CD4-positive, alpha-beta T cell treated with Interleukin-17A for 4 hours (primary cell): ENCODE measurements at places on chromosomes 6 and 20.

DNA sequence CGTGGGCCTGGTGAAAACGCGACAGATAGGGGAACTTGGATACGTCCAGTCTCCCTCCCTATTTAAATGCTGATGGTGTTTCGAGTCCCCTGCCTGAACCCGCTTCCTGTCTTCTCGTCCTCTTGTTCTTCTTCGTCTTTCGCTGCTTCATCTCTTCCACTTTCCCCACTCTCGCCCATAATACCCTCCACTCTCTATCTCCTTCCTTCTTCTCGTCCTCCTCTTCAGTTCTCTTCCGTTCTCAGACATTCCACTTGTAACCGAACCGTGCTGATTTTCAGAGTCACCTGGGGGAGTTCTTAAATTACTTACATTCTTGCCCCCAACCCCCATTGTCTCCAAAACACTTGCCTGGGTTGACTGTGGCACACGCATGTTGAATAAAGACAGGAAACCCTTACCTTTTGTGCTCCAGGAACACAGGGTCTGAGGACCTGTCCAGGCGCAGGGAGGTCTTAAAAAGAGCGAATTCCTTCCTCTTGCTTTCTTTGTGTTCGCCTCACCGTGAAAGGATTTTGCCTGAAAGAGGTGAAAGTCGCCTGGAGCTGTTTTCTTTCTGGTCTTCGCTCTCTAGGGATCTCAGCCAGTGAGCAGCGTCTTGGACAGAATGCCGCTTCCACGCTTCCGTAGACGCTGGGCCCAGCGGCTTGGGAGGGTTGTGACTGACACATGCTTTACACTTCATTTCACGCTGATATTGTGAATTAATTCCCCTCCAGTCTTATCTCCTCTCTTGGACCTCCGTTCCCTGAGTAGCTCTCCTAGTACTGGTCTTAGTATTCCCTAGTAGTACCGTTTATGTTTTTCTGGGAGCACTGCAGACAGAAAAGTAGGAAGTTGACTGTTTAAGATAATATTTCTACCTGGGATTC is 184.0 kb downstream of the GPX5 start:
- DNase-seq: no peak

GRCh38 chr6:20640181-20640580 is 105.9 kb downstream of the CDKAL1 start:
- DNase-seq: no peak

GRCh38 chr6:36805917-36806316 is 33.3 kb downstream of the CPNE5 start:
- DNase-seq: no peak

DNA sequence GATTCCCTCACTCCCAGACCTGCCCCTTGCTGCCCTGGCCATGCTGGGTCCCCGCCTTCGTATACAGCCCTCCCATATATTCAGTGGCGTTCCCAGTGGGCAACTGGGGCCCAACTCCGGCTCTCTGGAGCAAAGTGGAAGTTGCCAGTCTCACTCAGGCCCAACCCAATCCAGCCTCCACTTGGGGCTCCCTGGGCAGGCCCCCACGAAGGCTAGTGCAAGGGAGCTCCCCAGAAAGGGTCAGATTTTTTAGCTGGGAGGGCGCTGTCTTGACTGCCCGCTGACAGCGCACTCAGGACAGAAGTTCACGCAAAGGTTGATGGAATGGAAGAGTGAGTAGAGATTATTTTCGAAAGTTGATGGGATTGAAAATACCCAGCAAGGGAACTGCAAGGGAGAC is 5.9 kb downstream of the TP53TG5 start:
- DNase-seq: no peak

DNA sequence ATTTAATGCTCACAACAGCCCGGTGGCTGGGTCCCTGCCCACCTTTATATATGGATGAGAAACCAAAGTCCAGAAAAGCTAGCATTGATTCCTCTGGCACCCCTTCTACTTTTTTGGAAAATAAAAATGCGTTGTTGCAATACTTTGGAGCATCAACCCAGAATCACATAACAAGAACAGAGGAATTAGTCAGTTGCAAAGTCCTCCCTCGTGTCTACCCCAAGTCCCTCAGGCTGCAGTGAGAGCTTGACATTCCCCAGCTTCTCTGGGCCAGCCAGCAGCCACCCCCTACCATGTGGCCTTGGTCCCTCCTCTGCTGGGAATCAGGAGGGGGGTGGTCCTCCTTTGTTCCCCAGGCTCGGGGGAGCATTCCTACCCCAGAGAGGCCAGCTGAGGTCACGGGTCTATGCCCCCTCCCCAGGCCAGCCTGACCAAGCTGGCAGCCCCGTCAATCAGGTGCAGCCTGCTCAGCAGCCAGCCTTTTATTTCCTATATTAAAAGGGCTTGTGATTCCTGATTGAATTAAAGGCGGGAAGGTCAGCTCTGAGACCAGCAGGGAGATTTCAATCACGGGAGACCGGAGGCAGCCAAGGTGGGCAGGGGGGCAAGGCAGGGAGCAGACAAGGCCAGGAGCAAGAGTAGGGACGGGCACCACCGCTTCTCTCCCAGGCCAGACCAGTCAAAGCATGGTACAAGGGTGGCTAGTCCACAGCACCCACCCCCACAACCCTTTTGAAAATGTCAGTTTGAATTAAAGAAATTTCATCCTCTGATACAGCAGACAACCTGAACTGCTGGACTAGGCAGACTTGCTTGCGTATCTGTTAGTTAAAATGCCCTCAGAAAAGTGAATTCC is 158.9 kb downstream of the MRPL14 start:
- DNase-seq: no peak

GRCh38 chr20:35134880-35135279 is 12.3 kb downstream of the EDEM2 start:
- DNase-seq: no peak

- DNase-seq: peak; percentile 84
These were observed 39.8 kb downstream of the GNAS start for GRCh38 chr20:58892141-58892931.

DNA sequence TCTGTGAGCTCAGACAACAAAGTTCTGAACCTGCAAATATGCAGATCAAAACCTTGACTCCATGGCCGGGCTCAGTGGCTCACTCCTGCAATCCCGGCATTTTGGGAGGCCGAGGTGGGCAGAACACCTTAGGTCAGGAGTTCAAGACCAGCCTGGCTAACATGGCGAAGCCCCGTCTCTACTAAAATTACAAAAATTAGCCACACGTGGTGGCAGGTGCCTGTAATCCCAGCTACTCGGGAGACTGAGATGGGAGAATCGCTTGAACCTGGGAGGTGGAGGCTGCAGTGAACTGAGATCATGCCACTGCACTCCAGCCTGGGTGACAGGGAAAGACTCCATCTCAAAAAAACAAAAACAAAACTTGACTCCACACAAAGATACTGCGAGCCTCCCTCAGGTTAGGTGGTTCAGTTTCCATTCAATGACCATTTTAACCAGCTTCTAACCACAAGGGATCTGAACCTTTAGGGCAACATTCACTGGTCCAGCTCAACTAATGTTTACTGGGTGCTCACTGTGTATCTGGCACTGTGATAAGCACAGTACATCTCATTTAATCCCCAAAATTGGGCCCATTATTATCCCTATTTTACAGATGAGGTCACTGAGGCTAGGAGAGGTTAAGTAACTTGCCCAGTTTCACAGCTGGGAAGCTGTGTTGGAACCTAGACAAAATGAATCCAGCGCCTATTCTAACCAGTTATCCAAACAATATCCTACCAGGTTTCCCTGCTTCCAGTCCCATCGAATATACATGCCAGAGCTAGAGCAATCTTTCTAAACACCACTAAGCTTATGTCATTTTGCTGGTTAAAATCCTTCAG is 1.8 kb downstream of the SNRPB start:
- no peak for DNase-seq

DNA sequence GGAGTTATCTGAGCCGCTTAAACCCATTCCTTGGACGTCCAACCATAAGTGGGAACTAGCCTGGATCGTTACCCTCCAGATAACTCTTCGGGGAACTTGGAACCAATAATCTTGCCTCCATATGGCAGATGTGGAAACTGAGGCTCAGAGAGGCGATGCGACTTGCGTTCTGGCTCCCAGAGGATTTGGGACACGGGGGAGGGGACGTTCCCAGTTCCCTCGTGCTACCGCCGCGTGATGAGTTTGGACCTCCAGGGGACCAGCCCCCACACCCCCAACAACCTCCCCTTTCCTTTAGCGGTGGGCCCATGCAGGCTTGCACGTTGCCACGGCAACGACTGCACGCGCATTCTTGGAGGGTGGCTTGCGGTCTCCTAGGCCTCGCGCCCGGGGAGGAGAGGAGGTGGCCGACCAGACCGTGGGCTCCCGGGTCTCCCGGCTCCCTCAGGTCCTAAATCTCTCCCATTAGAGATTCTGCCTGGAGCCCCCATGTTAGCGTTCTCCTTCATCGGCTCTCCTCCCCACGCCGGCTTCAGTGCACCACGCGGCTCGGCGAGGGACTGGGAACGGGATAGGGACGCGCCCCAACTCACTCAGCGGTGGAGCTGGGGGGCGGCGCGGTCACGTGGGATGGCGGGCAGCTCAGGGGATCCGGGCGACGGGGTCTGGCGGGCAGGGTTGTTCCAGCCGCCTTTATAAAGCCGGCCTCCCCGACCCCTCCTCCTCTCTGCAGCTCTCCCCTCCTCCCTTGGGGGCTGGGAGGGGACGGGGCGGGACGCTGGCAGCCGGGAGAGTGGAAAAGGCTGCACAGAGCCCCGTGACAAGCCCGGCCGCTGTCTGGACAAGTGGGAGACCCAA is at the start of gene PLTP:
TSS of gene PLTP (minus strand) at position 670 of the 858 bp plus-strand sequence. CDS start 703 bp downstream, outside the sequence.
- DNase-seq: peak; percentile 40

DNA sequence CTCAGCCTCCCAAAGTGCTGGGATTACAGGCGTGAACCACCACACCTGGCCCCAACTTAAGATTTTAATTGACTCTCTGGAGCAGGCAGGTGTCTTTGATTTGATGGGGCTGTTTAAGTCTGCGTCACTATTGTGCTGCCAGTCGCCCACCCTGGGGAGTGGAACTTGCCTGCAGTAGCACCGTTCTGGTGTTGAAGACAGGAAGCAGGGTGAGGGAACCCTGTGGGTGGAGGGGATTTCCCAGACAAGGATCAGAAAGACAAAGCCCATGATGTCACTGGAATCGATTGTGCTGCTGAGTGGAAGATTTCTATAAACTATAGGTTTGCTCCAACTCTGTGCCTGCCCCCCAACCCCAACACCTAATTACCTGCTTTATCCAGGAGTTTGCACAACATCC is 11.0 kb downstream of the ALDH8A1 start:
- no peak for DNase-seq

GRCh38 chr6:139376017-139376330 is 1.5 kb upstream of the CITED2 start:
- DNase-seq: peak; percentile 48

- DNase-seq: no peak
These were observed 1.1 kb upstream of the SAMD5 start for GRCh38 chr6:147507162-147508041.
